ENCODE measurements at places on chromosomes 5 and 9. TPM values are rescaled to one million over a fixed set of nuclear protein-coding genes. Genes with fewer than 3 reads are reported as not detected.

The FBXL17 gene
- total RNA-seq: 9.0 TPM

The HMGCR gene
- 406 TPM for total RNA-seq

The CD72 gene
- total RNA-seq: 0.87 TPM

The C7 gene
- 0.12 TPM for total RNA-seq

The PHAX gene
- 71.1 TPM for total RNA-seq

The PPP6C gene
- total RNA-seq: 8.3 TPM

The MAT2B gene
- 94.5 TPM for total RNA-seq

The MYMK gene
- not detected for total RNA-seq

The IFNA13 gene
- not detected for total RNA-seq

The SARDH gene
- 13.7 TPM for total RNA-seq

The CDH6 gene
- 21.6 TPM for total RNA-seq

The NR5A1 gene
- total RNA-seq: not detected

The CCNO gene
- 0.22 TPM for total RNA-seq

The SCGB3A2 gene
- total RNA-seq: not detected

The IQGAP2 gene
- total RNA-seq: 2.1 TPM

The ZNF484 gene
- total RNA-seq: 13.7 TPM

The KLF4 gene
- total RNA-seq: 3.3 TPM

The DNAI1 gene
- 0.12 TPM for total RNA-seq

The PAEP gene
- not detected for total RNA-seq

The NCS1 gene
- total RNA-seq: 54.2 TPM

The LYSMD3 gene
- 31.5 TPM for total RNA-seq

The ACSL6 gene
- not detected for total RNA-seq

The SH3TC2 gene
- 4.8 TPM for total RNA-seq

The KCNMB1 gene
- total RNA-seq: under 0.01 TPM

The PDCD1LG2 gene
- total RNA-seq: 10.1 TPM

The KIF4B gene
- under 0.01 TPM for total RNA-seq

The MORN5 gene
- not detected for total RNA-seq

The GLRA1 gene
- not detected for total RNA-seq

The PCDHGA4 gene
- 5.2 TPM for total RNA-seq
